Pulmonary artery endothelial cell (primary cell): ENCODE measurements at places on chromosomes 6 and 20. TPM values are rescaled to one million over a fixed set of nuclear protein-coding genes. Genes with fewer than 3 reads are reported as not detected.

EPHA7 gene
- 0.13 TPM in 1 of 2 replicates, not detected in the other for total RNA-seq

C20orf202 gene
- total RNA-seq = 0.07 TPM in 1 of 2 replicates, not detected in the other

FAM162B gene
- 0.07 and 0.35 TPM in 2 replicates for total RNA-seq

HLA-DQB1 gene
- not detected in 2 replicates for total RNA-seq

PSMB9 gene
- total RNA-seq = 28.0 and 53.5 TPM in 2 replicates

VSX1 gene
- not detected in 2 replicates for total RNA-seq

ANKEF1 gene
- 2.8 and 3.5 TPM in 2 replicates for total RNA-seq

CCN5 gene
- total RNA-seq = not detected in 2 replicates

TXLNB gene
- 0.07 and 0.21 TPM in 2 replicates for total RNA-seq

MYBL2 gene
- 26.6 and 41.9 TPM in 2 replicates for total RNA-seq

RAD21L1 gene
- 0.14 and 0.26 TPM in 2 replicates for total RNA-seq

GRM1 gene
- total RNA-seq = under 0.01 TPM in 2 replicates

NKX2-2 gene
- total RNA-seq = not detected in 2 replicates

CABLES2 gene
- 1.2 and 1.4 TPM in 2 replicates for total RNA-seq

SLC17A3 gene
- total RNA-seq = not detected in 2 replicates

PAK5 gene
- not detected in 2 replicates for total RNA-seq

STK4 gene
- 23.4 and 30.1 TPM in 2 replicates for total RNA-seq

ARFGEF3 gene
- total RNA-seq = 7.1 and 8.2 TPM in 2 replicates

COL21A1 gene
- 0.13 and 1.4 TPM in 2 replicates for total RNA-seq

OLIG3 gene
- not detected in 2 replicates for total RNA-seq

HECA gene
- 22.5 and 30.1 TPM in 2 replicates for total RNA-seq

SMLR1 gene
- total RNA-seq = not detected in 2 replicates

OOEP gene
- not detected in 2 replicates for total RNA-seq

ZNF391 gene
- total RNA-seq = 0.20 and 0.71 TPM in 2 replicates

CRISP2 gene
- not detected in 2 replicates for total RNA-seq

TPBG gene
- 9.0 and 11.4 TPM in 2 replicates for total RNA-seq

C2 gene
- total RNA-seq = not detected in 2 replicates

ZSWIM1 gene
- 4.2 and 5.2 TPM in 2 replicates for total RNA-seq

ZC3H12D gene
- 0.07 and 0.18 TPM in 2 replicates for total RNA-seq

PAK1IP1 gene
- total RNA-seq = 25.3 and 29.6 TPM in 2 replicates

TAF8 gene
- total RNA-seq = 16.3 and 37.0 TPM in 2 replicates

CD24 gene
- 0.92 and 2.5 TPM in 2 replicates for total RNA-seq

TEAD3 gene
- total RNA-seq = 0.21 and 0.33 TPM in 2 replicates

RAMACL gene
- total RNA-seq = 1.4 and 2.4 TPM in 2 replicates

FAM209B gene
- not detected in 2 replicates for total RNA-seq

NHLRC1 gene
- total RNA-seq = 2.0 and 2.2 TPM in 2 replicates

LINC00237 gene
- not detected in 2 replicates for total RNA-seq

POU5F1 gene
- total RNA-seq = 0.56 and 1.6 TPM in 2 replicates

TRIM15 gene
- total RNA-seq = not detected in 2 replicates

ANKRD60 gene
- 0.07 TPM in 1 of 2 replicates, not detected in the other for total RNA-seq

ADGB gene
- not detected in 2 replicates for total RNA-seq

MUC22 gene
- total RNA-seq = not detected in 2 replicates

OTOR gene
- total RNA-seq = not detected in 2 replicates

LY6G6C gene
- not detected in 2 replicates for total RNA-seq
